ENCODE measurements at places on chromosomes 5 and 9.

DNA sequence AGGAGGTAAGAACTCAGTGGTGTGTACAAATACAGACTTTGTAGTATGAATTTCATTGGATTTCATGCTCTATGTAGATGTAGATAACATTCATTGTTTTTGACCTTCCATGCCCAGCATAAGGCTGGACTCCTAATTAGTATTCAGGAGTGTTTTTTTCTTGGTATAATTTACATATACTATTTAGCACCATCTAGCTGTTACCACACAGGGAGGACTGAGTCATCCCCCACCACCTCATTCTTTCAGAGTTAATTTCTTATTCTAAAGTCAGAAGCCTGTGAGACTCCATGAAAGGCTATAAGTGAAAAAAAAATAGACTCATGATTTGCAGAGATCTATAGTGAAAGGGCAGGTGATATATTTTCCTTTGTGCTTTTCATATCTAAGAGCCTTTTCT lies 555.0 kb downstream of the PRR16 start:
- DNase-seq, result no peak

DNA sequence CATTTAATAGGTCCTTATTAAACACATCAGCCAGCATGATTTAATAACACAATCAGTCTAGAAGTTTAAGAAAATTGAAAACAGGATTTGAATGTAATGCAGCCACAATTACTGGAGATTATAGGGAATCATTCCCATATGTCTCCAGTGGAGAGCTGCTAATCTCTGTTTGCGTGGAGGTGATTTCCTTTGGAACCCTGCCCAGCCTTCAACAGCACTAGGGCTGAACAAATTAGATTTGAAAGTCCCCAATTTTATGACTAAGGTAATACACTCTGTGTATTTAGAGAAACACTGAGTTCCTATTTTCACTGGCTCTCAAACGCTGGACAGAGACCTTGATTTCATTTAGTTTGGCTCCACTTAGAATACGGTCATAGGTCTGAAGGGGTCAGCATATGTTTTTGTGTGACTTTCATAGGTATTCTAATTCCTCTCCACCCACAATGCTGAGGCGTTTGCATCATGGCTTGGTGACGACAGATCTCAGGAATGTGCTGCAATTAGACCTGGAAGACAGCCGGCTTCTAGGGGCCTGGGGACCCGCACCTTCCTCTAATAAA lies 508.3 kb downstream of the EBF1 start:
- no peak for DNase-seq

DNA sequence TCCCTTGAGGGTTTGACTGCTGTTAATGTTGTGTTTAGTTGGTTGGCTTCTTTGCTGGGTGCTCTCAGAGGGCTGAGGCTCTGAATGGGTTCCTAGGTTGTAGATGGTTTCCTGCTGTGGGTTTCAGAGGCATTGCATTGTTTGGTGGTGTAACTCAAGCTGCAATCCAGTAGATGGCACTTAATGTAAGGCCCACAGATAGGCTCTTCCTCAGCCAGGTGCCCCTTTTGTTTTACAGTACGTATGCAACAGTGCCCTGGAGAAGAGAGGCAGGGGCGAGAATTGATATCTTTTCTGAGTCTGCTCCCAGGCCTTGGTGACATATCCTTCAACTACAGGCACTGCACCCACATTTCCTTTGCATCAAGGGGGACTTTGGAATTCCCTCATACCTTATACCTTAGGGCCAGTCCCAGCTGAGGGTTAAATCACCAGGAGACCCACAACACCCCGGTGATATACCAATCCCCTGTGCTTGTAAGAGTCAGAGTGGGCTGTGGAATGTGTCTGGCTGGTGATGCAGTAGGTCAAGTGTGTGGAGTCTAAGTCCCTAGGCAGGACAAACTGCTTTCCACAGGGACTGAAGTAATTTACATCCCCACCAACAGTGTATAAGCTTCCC lies 7.0 kb upstream of the UGT3A2 start:
- DNase-seq, result no peak

GRCh38 chr9:128917151-128917849 lies 3.5 kb upstream of the PHYHD1 start:
- peak; percentile 64 for DNase-seq

GRCh38 chr9:113501129-113501686 lies 37.7 kb downstream of the RGS3 start:
- no peak for DNase-seq

DNA sequence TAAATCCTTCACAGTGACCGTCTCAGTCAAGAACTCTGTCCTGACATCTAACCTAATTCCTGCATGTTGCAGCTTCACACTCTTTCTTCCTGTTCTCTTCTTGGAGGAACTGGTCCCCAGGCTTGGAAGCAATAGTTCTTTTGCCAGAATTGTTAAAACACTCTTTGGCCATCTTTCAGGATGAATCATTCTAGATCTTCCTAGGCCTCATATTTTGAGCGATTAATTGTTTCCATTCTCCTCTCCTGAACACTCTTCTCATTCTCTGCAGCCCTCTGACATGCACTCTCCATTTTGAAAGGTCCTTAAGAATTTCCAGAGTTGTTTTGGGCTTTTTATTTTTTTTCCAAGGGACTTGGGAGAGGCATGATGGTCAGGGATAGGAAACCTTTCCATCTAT lies 85.8 kb downstream of the FAM114A2 start:
- no peak for DNase-seq

- no peak for DNase-seq
These were observed 23.1 kb downstream of the RNF180 start for GRCh38 chr5:64188776-64189175.

DNA sequence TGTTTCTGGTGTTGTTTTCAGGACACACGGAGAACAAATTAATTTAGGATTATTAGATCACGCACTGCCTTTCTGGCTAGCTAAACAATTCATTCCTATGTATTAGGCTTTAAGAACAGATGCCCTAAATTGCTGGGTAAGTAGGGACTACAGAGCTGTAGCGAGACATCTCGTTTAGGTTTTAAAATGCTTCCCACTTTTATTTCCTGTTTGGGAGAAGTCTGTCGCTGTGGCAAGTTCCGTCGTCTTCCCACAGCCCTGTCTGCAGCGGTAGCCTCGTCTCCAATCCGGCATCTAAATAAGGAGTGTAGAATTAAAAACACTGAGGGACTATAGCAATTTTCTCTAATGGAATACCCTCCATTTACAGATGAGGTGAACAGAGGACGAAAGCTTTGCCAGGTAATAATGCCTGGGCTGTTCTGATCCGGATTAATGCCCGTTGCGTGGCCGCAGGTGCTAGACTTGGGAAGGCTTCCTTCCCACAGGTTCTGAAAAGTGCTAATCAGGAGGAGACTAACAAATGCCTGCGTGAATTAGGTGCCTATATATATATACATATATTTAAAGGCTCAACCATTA lies 1.3 kb upstream of the TRIM36 start:
- DNase-seq, result no peak

GRCh38 chr5:175321927-175322532 lies 122.0 kb downstream of the DRD1 start:
- peak; percentile 45 for DNase-seq

DNA sequence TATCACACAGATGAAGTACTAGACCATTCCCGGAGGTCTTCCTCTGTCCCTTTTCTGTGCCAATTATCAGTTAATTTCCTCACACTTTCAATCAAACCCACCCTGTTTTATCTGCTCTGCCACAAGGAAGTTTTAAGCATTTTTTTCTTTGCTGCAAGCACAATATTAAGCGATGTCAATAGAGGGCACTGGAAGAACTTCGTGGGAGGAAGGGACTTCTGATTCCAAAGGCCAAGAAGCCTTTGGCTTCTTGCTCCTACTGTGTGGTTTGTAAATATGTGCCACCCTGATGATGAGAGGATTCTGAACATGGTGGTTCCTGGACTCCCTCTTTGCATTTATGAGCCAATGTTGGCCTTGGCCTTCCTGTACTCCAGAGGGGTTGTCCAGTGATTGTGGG lies 1712.5 kb upstream of the C9orf72 start:
- DNase-seq, result no peak

Data from IMR-90 (cell line).